ENCODE measurements at places on chromosomes 11 and 22. TPM values are rescaled to one million over a fixed set of nuclear protein-coding genes. Genes with fewer than 3 reads are reported as not detected.

Gene LRRC56
- 2.3 TPM for total RNA-seq

Gene FOLR1
- 39.0 TPM for total RNA-seq

DNA sequence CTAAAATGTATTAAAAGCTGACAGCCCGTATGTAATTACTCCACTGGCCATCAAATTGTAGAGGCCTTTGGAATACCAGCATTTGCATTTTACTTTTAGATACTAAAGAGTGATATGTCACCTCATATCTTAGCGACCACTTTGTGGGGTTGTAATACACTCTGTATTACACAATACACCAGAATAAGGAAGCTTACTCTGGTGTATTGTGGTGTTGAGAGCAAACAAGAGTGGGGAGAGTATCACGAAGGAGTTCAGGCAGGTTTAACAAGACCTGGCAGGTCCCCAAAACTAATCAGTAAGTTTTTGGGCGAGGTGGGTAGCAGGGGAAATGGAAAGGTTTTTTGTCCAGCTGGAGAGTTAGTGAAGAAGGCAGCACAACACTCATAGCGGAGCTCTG is 3.2 kb downstream of the NUP50 start:
- no peak for DNase-seq

Gene FAT3
- 1.0 TPM for total RNA-seq

Gene GNG3
- total RNA-seq, result not detected
